ENCODE measurements at places on chromosomes 12 and 14.

DNA sequence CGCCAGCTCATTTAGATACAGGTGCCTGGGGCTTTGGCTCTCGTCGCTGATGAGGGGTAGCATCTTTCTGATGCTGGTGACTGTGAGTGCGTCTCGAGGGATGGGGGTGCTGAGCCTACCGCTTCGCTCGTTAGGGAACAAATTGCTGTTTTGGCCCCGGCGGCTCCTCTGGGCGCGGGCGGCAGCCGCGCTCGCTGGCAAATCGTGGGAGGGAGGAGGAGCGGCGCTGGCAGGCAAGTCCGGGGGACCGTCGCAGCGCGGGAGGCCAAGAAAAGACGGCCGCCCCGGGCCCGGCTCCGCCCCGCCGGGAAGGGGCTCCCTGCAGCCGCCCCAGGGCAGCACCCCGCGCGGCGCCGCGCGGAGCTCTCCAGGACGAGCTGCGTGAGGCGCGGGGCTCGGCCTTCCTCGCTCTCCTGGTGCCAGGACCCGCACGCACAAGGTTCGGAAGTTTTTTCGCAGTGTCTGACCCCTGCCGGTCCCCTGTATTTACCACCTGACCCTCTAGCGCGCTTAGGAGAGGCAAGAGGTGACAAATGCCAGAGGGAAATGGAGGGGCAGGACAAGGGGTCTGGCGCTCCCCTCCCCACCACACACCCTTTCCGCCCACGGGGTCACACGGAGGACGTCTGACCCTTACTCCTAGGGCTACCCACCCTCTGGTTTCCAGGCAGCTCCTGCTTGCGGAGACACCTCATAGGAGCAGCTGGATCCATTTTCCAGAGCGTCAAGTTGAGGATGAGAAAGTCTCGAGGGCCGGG, 899 bp upstream of the KCNH3 start:
- peak; percentile 46 for DNase-seq

- no peak for DNase-seq
Measured at GRCh38 chr12:22494319-22494718, 50.0 kb downstream of the C2CD5 start.

DNA sequence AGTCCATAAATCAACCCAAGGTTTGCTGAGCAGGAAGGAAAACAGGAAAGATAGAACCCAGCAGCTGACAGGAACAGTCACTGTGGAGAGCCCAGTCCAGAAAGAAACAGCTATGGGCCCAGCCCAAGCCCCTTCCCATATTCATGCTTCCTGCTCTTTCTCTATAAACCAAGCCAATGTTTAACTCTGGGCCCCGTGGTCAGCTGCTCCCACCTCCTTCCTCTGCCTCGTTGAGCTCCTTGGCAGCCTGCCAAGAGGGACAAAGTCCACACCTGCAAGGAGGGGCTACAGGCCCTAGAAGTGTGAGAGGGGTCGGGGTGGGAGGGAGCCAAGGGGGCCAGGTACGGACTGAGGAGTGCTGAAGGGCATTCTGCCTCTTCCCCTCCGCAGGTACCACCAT, 10.0 kb downstream of the SLC6A13 start:
- no peak for DNase-seq

DNA sequence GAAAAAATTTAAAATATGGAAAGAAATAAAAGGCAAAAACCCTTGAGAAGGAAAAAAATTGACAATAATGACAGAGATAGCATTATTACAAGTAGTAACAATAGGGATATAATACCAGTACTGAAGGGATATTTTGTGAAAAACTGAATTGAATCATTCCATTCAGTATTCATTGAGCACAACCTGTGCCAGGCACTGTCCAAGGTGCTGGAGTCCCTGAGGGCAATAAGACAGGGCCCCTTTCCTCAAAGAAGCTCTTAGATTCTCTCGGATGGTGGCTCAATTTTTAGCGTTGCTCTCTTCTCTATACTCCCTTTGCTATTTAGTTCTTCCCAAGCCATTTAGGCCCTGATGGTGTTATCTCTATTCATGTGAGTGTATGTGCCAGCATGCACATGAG, 34.3 kb upstream of the GAS2L3 start:
- DNase-seq, result peak; percentile 48

DNA sequence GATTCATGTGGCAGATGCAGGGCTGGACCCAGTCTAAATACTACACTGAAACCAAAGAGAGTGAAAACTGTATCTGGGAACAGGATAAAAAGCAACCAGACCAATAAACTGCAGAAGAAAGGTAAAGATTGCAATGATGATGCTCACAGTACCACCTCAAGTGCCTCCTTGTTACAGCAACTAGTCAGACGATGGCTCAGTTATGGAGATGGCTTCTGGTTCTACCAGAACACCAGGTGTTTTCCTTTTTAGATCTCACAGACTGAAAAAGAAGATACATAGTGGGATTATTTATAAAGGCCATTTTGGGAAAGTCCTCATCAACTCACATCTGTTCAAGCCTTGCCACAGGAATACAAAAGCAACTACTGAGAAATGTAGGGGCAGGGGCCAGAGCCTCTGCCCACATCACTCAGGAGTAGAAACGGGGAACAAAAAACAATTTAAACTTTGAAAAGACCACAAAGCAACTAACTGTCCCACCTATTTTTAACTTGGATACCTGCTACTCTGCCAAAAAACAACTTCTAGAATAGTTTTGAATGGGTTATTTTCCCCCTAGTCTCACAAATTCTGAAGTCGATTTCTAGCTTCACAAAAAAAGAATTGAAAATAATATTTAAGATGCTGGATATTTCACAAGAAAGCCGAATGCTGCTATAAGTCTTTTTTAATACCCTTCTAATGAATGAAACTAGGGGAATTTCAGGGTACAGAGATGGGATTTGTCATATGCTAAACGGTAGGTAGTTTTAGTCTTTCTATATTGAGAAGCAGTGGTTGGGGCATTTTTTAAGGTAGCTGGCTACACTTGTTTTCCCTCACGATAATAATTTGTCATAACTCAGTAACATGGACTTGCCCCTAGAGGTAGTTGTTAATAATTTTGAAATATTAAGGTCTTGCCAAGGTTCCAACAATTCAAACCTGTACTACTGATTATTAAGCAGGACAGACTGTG, 197.2 kb upstream of the TMPO start:
- no peak for DNase-seq

- no peak for DNase-seq
Measured at GRCh38 chr14:93952829-93953228, 23.5 kb downstream of the ASB2 start.

DNA sequence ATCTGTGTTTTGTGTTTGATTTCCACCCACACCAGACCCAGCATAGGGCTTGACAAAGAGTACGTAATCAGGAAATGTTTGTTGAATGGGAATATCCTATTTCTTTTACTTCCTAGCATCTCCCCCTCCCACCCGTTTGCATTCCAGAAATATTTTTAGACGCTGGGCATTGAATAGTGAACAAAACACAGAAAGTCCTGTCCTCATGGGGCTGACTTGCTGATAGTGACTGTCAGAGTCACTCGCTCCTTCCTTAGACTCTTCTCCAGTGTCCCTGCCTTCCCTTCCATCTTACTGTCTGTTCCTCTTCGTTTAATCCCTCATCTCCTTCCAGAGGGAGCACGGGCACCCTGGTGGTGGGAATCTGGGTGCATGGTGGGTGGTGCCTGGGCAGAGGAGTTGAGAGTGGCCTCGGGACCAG, 53.6 kb downstream of the SLC25A47 start:
- peak; percentile 72 for DNase-seq

DNA sequence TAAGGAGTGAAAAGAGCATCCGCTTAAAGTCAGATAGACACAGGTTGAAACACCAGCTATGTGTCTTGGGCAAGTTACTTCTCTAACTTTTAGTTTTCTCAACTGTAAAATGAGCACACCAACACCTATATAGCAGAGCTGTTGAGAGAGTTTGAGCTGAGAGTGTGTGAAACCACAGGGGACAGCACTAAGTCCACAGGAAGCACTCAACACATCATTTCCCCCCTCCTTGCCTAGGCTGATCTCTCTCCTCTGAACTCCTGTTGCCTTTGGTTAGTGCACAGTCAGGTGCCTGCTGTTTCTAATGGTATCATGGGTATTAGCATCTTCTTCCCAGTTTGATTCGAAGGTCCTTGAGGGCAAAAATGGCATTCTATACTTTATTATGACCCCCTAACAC, 176.7 kb downstream of the DPF3 start:
- DNase-seq, result no peak

DNA sequence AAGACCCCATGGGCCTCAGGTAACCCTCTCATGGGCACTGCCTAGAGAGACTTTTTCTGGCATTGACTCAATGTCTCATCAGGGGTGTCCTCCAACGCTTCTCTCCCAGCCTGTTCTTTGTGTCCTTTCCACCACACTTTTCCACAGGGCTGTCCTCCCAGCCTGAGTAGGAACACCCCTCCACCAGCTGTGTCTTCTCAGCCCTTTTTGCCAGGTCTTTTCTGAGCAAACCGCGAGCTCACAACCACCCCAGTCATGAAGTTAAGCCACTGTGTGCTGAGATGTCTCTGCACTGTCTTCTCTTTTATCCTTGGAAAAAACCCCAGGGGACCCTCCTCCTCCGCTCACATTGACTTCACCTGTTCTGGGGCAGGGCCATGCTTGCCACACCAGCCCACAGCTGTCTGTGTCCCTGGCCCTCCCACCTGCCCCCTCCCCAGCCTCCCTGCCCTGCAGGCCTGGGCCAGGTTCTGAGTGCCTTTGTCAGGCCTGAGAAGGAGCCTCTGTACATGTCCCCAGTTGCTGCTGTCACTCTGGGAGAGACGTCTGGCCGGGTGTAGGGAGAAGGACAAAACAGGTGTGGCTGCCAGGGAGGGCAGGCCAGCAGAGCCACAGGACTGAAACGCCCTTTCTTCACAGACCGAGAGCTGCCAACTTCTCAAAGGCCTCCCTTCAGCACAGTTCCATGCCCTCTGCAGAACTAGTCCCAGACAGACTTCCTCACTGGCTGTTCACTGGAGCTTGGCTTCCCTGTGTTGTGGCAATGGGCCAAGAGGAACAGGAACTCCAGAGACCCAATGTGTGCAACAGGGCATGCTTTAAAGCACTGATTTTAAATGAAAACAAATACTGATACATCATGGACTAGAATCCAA, 50.5 kb upstream of the PNMA1 start:
- DNase-seq, result no peak

DNA sequence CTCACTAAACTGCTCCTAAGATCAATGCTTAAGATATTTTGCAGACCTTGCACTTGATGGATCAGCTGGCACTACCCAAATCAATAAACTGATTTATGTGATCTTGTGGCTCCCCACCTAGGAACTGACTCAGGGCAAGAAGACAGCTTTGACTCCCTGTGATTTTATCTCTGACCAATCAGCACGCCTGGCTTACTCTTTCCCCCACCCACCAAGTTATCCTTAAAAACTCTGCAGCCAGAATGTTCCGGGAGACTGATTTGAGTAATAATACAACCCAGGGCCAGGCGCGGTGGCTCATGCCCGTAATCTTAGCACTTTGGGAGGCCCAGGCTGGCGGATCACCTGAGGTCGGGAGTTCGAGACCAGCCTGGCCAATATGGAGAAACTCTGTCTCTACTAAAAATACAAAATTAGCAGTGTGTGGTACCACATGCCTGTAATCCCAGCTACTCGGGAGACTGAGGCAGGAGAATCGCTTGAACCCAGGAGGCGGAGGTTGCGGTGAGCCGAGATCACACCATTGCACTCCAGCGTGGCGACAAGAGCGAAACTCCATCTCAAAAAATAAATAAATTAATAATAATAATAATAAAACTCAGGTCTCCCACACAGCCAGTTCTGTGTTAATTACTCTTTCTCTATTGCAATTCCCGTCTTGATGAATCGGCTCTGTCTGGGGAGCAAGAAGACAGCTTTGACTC, 12.0 kb downstream of the MORN3 start:
- no peak for DNase-seq

DNA sequence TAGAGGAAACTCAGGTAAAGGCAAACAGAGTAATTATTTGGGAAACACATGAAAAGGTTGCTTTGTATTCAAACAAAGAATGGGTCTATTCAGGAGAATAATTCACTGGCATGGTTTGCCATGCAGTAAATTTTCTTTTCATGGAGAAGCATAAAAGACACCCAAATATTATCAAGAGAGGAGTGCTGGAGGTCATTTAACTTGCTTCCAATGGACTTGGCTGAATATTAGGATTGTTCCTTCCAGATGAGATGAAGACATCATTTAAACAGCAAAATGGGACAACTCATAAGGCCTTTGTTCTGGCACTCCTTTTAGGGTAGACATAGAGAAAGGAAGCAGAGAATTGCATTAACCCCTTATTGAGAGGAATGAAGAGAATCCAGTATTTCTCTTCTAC, 38.7 kb downstream of the WIF1 start:
- DNase-seq, result no peak

DNA sequence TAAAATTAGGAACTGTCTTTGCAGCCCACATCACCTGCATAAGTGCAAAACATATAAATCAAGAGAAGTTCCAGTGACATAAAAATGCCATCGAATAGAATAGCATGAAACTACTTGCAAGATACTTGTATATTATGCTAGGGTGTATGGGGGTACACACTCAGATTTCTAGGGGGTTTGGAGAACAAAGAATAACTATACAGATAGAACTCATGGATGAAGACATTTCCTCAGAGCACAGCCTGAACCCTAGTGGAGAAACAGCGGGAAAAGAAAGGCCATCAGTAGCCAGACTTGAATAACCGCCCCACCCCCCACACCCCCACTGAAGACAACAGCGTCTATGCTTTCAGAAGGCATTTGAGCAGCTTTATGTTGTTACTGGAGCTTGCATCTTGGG, 425.8 kb downstream of the NPAS3 start:
- no peak for DNase-seq

DNA sequence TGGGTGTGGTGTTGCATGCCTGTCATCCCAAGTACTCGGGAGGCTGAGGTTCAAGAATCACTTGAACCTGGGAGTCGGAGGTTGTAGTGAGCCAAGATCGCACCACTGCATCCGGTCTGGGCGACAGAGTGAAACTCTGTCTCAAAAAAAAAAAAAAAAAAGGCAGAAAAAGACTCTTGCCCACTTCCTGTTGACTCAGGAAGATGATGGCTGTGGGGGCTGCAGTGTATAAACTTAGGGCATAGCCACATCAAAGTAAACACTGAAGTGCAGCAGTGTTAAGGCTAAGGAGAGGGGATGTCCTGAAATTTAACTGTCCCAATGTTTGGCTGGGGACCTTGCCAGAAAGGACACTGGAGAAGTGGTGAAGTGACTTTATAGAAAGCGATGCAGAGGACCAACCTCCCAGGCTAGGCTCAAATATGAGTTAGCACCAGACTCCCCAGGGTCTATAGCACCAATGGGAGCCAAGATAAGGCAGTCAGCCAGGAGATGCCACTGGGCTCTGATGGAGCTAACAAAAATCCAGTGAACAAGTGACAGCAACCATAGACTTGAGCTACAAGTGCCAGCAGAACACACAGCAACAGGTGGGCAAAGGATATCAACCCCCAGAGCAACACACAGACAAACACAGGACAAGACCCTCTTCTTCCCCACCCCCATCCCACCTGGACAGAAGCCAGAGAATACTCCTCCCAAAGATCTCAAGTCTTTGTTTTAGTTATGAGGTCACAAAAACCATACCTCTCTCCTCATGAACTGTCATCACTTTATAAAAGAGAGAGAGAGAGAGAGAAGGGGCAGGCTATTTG, 28.0 kb downstream of the NELL2 start:
- DNase-seq, result no peak

DNA sequence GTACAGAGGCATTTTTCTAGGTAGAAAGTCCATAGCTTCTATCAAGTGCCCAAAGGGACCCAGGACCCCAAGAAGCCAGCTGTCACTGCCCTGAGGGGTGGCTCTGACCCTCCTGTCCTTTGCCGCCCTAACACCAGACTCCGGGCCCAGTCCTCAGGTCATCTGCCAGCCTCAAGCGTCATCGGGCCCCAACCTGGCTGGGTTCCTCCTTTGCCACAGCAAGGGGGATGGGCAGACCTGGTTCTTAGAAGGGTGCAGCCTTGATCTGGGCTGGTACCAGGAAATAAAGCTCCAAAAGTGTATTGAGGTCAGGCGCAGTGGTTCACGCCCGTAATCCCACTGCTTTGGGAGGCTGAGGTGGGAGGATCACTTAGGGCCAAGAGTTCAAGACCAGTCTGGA, 27.1 kb upstream of the FAM222A start:
- DNase-seq, result no peak

Measured in adipocyte (in vitro differentiated cells).